Hippocampal formation (tissue), 2 donors: ENCODE measurements at places on chromosomes 6 and 20.

- DNase-seq = no peak
These were observed 31.8 kb downstream of the ZDHHC14 start for GRCh38 chr6:157412791-157413190.

DNA sequence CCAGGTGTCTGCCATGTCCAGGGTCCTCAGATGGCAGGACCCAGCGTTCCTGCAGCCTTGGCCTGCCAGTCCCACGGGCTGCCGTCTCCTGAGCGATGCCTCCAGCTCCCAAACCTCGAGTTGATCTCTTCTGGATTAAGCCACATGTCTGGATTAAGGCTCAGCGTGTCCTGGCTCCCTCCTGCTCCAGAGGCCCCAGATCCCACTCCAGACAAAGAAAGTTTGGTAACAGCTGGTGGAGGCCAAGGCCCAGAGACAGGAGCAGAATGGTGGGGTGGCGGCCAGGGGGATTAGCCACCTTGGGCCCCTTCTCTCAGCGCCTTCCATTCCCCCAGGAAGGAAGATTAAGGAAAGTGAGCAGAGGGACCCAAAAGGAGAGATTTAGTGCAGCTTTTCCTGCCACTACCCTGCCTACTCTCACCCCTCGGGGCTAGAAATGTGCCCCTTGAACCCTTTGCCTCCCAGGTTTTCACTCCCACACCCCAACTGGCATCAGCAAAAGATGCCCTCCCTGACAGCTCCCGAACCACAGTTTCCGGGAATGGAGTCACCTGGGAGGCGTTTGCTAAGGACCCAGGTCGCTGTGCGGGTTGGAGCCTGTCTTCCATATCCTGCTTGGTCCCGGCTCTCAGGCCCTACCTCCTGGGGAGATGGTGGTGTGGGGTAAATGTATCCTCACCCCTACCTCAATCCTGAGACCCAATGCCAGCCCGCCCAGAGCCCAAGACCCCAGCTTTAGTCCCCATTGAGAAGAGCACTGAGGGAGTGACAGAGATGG lies 6.9 kb downstream of the SPDEF start:
- no peak for DNase-seq

DNA sequence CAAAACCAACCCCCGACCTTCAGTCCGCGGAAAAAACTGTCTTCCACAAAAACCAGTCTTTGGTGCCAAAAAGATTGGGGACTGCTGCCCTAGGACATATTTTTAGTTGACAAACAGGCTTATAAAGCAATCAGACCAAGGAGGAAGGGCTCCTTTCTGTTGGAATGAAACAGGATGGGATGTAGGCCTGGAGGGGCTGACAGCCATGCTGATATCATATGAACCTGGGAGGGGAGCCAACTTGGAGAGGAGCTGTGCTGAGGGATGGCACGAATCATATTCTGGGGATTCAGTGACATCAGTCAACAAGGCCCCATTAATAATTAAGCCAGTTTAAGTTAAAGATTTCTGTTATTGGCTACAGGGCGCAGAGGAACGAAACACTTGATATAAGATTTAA lies 225.4 kb upstream of the TSHZ2 start:
- DNase-seq = no peak

DNA sequence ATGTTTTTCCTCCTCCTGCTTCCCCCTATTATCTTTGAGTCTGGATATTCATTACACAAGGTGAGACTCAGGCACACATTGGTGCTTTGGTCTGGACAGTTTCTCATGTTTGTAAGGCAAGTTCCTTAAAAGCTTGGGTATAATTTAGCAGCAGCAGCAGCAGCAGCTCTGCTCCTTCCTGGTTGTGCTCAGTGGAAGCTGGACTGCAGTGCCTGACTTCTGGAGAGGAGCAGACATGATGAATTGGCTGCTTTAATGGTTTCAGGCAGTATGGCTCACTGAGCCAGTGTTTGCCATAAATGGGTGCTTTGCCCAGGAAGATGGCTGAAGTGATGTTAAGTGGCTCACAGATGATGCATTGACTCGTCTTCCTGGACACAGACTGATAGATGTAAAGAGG lies 32.4 kb downstream of the SLC9A8 start:
- DNase-seq = no peak

GRCh38 chr6:35754452-35755277 lies 17.8 kb downstream of the ARMC12 start:
- DNase-seq = no peak

DNA sequence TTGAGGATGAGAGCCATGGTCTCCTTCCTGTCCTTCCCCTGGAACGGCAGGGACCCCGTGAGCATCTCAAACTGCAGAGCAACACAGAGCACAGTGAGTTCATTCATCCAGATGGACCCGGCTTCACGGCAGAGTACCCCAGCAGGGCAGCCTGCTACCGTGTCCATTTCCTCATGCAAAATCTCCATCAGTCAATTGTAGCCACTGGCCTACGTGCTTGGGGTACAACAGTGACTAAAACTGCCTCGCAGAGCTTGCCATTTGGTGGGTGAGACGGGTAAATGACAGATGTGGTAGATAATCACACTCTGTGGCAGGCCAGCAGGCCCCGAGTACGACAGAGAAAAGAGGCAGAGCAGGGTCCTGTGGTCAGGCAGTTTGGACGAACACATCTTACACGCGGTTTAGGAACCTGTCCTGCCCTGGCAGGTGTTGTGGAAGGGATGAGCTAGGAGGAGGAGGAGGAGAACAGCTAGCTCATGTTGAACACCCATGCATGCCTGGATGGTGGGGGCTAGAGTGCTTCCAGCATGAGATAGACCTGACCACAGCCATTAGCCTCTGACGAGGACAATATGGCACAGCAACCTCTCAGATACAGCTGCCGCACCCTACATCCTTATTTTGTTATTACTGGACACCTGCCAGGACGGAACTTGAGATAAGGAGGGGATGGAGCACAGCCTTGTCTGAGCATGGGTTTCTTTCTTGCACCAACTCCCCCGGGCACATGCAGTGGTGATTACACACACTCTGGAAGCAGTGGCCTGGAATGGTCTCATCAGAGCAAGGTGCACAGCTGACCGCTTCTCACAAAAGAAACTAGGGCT lies 95.6 kb downstream of the RAMACL start:
- DNase-seq = no peak

DNA sequence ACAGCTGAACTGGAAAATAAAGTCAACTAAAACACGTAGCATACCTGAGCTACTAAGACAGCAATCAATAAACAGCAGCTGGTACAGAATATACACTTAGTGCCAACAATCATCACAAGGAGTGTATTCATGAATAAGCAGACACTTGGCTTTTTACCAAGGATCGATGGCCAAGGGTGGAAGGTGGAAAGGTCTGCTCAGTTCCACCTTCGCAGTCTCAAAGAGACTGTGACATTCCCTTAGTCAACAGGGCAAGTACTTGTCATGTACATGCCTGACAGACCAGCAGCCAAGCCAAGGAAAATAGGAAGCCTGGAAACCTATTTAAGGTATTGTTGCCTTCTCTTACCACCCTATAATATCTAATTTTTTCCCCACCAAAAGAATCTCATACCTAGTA lies 21.4 kb downstream of the HBS1L start:
- DNase-seq = no peak

DNA sequence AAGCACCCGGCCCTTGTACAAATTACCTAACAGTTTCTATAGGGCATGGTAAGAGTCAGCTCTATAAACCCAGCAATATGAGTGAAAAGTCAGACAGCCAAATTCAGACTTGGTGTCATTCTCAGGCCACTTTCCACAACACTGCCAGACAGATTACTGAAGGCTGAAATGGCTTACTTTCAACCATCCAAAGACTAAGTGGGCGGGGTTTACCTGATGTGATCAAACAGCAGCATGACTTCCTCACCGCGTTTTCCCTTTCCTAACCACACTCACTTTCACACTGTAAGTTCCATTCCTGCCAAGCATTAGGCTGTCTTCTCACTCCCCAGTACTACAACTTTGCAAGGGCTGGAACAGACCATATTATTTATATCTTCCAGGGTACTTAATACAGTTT lies 85.9 kb downstream of the SMLR1 start:
- no peak for DNase-seq

DNA sequence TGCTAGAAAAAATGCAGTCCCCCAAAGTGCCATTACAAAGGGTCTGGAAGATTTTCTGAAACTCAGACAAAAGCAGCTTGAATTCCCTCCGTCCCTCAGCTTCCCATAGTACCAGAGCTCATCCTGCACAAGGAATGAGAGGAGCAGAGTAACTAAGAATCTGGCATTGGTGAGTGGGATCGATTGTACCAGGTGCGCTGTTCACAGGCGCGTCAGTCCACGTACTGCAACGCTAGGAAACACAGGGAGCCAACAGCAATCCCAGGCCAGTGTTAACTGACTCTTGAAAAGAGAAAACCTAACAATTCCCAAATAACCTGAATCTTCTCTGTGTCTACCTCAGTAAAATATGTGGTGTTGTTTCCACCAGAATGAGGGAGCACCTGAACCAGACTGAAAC lies 77.9 kb downstream of the GCNT2 start:
- DNase-seq = no peak

- DNase-seq = no peak
These were observed 44.2 kb upstream of the TMEM217 start for GRCh38 chr6:37302086-37302686.

DNA sequence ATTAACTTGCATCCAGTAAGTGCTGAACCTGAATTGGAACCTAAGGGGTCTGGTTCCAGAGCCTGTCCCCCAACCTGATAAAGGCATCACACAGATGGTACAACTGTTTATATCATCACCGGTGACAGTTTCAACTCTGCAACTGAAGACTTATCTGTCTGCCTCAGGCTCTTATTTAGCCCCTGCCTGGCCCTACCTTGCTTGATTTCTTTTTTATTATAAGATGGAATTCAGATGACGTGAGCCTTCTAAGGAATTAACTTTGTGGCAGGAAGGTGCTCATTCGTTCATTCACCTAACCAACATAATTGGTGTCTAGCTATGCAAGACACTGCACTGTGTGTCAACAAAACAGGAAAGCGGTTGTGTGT lies 175.0 kb downstream of the BCAS1 start:
- DNase-seq = no peak

DNA sequence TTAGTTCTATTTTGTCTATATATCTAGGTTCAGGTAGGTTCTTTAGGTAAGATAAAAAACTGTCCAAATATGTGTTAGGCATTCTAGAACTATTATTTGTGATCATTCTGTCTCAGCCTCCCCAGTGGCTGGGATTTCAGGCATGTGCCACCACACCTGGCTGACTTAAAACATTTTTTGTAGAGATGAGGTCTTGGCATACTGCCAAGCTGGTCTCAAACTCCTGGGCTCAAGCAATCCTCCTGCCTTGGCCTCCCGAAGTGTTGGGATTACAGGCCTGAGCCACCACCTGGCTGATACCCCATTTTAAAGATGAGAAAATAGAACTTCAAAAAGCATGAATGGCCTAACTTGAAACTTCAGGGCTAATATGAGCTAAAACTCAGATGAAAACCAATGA lies 33.9 kb downstream of the LHFPL5 start:
- DNase-seq = no peak

- DNase-seq = no peak
These were observed 13.4 kb upstream of the CPNE5 start for GRCh38 chr6:36852481-36853147.

- no peak for DNase-seq
These were observed 6.3 kb downstream of the BCAS1 start for GRCh38 chr20:54063992-54064676.

GRCh38 chr6:158077676-158078075 lies 90.4 kb downstream of the SERAC1 start:
- no peak for DNase-seq

GRCh38 chr6:168922436-168922835 lies 331.2 kb downstream of the THBS2 start:
- DNase-seq = no peak

DNA sequence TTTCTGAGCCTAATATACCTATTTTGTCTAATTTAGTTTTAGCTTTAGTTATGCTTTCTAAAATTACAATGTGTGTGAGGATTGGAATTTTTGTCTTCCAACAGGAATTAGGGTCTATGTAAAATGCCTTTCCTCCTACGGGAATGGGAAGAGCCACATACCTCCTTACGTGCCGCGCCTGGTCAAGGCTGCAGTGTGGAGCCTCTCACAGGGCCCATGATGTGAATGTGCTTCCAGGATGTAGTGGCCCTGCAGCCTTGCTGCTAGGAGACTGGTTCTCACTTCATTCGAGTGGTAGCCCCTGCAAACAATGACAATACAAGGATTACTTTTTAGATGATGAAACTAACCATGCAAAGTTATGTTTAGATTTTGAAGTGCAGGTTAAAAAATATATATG lies 110.2 kb downstream of the SOBP start:
- DNase-seq = no peak

DNA sequence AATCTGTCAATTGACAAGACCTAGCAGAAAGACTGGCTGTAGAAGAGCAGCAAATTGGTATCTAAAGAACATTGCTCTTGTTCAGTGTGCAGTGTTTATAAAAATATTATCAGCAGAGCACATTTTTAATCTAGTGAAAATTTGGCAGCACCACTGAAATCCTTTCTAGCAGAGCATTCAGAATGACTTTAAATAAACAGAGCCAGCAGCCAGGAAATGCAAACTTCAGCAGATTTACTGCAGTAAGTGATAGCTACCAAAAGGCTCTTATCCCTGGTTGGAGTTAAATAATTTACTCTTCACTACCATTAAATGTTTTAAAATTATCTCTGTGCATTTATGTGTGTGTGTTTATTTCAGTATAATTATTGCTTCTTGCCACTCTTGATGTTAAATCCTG lies 590.9 kb upstream of the CITED2 start:
- DNase-seq = no peak

- DNase-seq = no peak
These were observed 584 bp downstream of the C20orf141 start for GRCh38 chr20:2815242-2815900.

DNA sequence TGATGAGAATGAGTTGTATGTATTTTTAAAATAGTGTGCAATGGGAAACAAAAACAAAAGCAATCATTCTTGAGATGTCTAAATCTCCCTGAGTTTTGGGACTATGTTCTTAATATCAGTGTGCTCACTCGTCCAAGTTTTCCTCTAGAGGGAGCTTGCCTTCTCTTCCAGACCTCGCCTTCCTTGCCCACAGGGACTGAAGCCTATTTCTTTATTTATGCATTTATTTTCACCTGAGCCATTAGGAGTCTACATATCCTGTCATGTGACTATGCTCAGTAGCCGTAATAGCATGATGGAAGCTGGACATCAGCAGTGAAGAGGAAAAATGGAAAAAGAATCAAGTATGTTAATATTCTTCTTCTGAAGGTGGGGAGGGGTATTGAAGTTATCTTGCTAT lies 131.2 kb downstream of the SH3BGRL2 start:
- DNase-seq = no peak

GRCh38 chr6:28720357-28721231 lies 194.9 kb downstream of the GPX5 start:
- no peak for DNase-seq

DNA sequence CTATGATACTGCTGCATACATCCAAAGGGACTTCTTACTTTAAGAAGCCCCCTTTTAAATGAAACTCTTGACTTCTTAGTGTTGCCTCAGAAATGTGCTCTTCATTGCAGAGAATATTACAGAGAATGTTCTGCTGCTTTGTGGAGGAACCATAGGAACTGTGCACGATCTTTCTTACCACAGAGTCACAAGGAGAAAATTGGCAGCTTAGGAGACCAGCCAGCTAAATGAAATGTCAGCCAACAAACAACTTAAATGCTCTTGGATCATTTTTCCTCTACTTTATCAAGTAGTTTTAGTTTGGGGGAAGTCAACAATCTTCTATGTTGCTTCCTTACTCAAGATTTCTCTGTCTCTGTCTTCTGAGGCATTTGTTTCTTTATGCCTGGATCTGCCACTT lies 125.9 kb upstream of the MLIP start:
- DNase-seq = no peak

GRCh38 chr6:150541576-150541975 lies 58.1 kb upstream of the PLEKHG1 start:
- DNase-seq = no peak
